ENCODE measurements at places on chromosomes 5 and 9.

DNA sequence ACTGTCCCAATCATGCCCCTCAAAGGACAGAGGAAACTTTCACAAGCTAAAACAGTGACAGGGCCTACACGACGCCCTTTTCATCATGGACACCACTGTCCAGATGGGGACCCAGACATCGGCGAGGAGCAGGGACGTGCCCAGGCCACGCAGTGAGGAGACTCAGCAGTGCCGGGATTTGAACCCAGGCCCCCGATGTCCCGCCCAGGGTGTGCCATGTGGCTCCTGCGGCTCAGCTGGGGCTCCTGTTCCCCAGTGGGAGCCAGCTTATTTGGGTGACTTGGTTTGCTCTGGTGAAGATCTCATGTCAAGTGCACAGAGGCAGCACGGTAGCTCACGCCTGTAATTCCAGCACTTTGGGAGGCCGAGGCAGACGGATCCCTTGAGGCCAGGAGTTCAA, 82.2 kb downstream of the STK10 start:
- DNase-seq = no peak

DNA sequence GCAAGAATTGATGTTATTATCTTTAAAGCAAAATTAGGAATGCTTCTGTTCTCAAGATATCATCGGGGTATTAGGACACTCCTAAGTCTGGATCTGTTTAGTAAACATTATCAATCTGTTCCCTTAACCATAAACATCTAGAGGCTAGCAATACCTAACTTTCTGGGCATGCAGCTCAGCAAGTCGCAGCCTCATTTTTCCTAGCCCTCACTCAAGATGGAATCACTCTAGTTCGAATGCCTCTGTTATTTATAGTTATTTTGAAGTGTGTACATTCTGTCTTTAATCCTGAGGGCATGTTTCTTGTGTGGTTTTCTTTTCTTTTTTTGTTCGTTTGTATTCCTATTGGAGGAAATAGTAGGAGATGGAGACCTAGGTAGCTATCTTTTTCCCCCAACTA, 66.9 kb downstream of the FER start:
- no peak for DNase-seq

DNA sequence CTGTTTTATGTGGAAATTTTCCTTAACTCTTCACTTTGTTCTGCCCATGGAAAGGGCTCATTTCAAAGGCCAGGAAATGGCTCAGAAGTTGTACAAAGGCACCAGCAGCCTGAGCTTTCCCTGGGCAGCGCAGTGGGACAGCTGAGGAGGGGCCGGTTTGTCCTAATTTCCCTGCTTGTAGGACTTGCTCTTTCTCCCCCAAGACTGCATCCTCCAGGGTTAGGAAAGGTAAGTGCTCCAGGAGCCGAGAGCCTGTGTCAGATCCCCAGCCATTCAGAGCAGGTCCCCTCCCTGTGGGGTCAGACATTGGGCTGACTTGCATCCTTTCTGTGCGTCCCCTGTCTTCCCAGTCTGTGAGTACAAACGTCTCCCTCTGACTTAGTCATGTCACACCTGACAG, 43.5 kb downstream of the AGXT2 start:
- DNase-seq = no peak

GRCh38 chr5:132677191-132677590, 3.4 kb downstream of the IL4 start:
- no peak for DNase-seq

DNA sequence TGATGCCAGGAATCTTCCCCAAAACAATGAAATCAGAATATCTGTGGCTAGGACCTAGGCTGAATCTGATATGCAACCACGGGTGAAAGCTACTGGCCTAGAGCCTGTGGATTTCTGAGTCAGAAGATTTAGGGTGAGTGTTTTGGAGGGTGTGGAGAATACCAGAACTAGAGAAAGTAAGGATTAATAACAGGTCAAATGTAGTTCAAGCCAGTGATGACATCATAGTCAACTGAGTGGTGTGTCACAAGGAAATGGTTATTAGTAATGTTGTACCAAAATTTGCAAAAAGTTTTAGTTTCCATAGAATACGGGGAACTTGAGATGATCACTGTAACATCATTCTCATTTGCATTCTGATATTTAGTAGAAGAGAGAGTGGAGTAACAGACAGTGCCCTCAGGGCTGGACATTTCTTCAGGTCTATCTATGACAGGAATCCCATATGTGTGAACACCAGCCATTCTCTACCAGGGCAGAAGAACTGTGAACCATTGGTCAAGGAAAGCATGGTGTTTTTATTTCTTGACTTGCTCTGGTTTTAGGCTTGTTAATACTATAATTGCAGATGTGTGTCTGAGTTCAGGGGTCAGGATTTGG, 3.7 kb downstream of the GALNT12 start:
- DNase-seq = no peak

DNA sequence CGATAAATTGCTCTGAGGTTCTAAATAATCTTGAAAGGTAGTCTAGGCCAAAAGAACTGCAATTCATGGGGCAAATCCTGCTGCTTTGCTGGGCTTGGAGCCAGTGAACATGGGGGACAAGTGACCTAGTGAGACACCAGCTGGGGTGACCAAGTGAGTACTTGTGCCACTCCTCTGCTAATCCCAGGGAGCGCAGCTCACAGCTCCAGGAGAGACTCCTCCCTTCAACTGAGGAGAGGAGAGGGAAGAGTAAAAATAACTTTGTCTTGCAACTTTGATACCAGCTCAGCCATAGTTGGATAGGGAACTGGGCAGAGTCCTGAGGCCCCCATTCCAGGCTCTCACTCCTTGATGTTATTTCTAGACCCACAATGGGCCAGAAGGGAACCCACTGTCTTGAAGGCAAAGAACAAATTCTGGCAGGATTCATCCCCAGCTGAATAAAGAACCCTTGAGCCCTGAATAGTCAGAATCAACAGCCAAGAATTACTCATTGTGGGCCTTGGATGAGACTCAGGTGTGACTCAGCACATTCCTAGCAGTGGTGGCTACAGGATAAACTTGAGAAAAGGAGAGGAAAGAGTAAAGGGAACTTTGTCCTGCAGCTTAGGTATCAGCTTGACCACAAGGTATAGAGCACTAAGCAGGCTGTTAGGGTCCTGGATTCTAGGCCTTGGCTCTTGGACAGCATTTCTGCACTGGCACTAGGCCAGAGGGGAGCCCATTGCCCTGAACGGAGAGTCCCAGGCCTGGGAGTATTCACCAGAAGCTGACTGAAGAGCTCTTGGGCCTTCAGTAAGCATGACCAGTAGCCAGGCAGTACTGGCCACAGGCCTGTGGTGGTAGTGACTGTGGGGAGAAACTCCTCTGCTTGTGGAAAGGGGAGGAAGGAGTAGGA, 288.3 kb upstream of the CDH18 start:
- DNase-seq = no peak

DNA sequence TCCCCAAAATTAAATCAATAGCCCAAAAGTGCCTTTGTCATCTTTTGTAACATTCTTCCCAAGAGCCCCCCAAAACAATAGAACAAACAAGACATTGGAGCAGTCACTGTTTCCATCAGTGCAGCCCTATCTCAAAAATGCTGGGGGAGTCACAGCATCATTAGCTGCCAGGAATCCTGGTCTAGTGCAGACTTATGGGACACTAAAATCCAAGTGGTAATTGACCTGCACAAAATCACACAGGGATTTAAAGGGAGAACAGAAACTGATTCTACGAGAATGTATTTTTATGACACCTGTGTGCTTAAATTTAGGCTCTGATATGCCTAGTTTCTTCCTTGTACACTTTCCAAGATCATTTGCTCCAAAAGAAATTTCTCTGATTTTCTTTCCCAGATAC, 172.9 kb downstream of the GLIS3 start:
- DNase-seq = no peak

All from stimulated activated CD4-positive, alpha-beta T cell treated with anti-CD3 and anti-CD28 coated beads, TNF-alpha, amount 100 ng/mL, for 24 hours (primary cell).